ENCODE measurements at places on chromosomes 3 and 15. TPM values are rescaled to one million over a fixed set of nuclear protein-coding genes. Genes with fewer than 3 reads are reported as not detected.

GRCh38 chr3:188076176-188076575, 77.8 kb upstream of the LPP start:
- H3K36me3 ChIP-seq = no peaks in the 10 kb centered on the region
- H3K27me3 ChIP-seq = no peaks in the 10 kb centered on the region
- no peak overlapping the region for H3K27ac ChIP-seq
- no peaks in the 10 kb centered on the region for H3K4me1 ChIP-seq
- DNase-seq = peak; percentile 64

Gene MKRN3
- 0.55 TPM for total RNA-seq

Gene ADGRG7
- not detected for total RNA-seq

DNA sequence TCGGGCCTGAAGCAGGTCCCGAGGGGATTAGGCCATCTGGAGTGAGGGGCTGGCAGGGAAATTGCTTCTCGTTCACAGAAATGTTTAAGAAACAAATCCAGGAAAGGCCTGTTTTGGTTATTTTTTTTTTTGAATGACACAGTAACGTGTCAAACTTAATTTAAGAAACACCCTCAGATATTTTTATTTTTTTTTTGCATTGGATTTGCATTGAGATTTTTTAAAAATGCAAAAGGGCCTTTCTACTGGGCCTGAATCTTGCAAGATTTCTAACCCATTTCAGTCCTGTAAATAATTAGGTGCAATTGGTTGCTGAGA, 25.0 kb upstream of the KLF13 start:
- H3K4me3 ChIP-seq = no peak overlapping the region
- H3K36me3 ChIP-seq = no peaks in the 10 kb centered on the region
- no peaks in the 10 kb centered on the region for H3K4me1 ChIP-seq
- H3K27ac ChIP-seq = no peak overlapping the region

Gene GNAT1
- total RNA-seq = not detected

Measured in sigmoid colon (tissue), 7 donors.